ENCODE measurements at places on chromosomes 4 and X.

GRCh38 chr4:42361456-42361855 lies 35.8 kb upstream of the SHISA3 start:
- DNase-seq = no peak

DNA sequence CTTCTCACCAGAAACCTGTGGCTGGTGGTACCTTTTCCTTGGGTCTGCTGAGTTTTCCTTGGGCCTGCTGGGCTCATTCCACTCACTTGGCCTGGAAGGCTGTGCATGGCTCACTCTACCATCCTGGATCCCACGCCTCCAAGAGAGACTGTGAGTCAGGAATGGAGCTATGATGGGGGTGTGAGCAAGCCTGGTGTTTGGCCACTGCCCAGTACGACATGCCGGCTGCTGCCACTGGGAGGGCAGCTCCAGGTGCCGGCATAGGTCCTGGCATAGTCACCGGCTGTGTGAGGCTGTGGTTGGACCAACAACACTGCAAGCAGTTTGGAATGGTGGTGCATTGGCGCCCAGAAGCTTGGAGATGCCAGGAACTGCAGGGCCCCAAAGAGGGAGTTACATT lies 721.7 kb downstream of the PCDH18 start:
- DNase-seq = no peak

DNA sequence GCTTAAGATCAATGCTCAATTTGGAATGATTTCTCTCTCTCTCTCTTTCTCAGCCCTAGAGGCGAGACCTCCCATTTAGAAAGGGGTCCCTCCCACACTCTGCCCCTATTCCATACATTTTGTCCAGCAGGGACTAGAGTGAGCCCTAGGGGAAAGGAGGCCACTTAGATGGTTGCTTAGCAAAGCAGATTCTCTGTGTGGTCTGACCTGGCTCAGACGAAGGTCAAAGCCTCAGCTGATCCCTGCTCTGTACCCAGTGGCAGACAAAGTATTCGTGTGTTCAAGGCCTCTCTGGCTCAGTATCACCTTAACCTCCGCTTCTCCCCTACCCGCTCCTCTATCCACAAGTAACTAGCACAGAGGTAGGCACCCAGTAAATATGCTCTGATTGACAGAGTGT lies 78.4 kb downstream of the HPRT1 start:
- no peak for DNase-seq

- no peak for DNase-seq
Observed at GRCh38 chr4:2322841-2323240, 60.9 kb upstream of the MXD4 start.

Measured in CD4-positive, alpha-beta T cell treated with Interleukin-4 for 1 hour (primary cell).